ENCODE measurements at places on chromosomes 13 and 19.

DNA sequence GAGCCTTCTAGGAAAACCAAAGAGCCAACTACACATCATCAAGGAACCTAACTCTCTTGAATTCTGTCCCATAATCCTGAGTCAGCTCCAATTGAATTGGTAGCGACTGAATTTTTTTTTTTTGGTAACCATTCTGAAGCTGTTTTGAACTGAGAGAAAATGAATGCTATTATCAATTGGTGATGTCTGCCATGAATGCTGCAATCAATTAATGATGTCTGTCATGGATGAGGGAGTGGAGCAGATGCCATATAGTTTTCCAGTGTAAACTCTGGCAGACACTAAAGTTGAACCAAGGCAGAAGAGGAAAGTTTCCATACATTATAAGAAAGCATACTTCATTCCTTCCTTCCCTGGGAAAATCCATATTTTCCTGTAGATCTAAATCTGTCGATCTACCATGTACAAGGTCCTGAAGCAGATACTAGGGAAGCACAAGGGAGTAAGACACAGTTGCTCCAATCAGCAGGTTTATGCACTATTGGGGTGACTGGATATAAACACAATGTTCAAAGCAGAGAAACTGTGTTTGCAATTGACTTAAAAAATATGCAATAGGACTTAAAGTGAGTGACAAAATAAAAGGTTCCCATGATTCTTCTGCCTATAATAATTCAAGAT is 48.8 kb downstream of the MBD3L1 start:
- no peak for DNase-seq

DNA sequence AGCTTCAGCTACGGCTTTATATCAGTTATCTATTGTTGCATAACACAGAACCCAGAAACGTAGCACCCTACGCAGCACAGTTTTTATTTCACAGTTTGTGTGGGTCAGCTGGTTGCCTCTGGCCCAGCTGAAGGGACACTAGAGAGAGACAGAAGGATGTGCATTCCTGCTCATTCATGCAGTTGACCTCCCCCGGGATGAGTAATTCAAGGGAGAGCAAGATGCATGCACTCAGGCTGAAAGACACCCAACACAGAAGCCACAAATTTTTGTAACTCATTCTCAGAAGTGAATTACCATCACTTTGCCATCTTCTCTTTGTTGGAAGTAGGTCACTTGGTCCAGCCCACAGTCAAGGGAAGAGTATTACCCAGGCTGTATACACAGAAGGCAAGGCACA is 89.5 kb downstream of the EFNB2 start:
- no peak for DNase-seq

DNA sequence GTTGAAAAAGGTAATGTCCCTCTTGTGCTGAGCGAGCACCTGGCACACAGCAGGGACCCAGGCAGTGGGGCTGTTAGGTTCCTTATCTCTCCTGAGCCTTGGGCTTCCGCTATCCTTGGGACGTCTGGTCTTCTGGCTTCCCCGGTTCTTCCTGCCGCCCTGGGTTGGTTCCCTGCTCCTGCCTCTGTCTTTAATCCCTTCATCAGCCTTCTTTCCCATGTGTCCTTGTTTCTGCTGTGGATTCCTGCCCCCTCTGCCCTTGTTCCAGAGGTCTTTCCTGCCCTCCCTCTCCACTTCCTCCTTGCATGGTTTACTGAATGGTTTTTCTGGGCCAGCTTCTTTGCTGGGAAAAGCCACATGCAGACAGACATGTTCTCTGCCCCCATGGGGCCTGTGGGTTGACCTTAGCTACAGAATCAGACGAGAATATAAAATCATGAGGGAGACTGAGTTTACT is 2.6 kb downstream of the EPN1 start:
- no peak for DNase-seq

DNA sequence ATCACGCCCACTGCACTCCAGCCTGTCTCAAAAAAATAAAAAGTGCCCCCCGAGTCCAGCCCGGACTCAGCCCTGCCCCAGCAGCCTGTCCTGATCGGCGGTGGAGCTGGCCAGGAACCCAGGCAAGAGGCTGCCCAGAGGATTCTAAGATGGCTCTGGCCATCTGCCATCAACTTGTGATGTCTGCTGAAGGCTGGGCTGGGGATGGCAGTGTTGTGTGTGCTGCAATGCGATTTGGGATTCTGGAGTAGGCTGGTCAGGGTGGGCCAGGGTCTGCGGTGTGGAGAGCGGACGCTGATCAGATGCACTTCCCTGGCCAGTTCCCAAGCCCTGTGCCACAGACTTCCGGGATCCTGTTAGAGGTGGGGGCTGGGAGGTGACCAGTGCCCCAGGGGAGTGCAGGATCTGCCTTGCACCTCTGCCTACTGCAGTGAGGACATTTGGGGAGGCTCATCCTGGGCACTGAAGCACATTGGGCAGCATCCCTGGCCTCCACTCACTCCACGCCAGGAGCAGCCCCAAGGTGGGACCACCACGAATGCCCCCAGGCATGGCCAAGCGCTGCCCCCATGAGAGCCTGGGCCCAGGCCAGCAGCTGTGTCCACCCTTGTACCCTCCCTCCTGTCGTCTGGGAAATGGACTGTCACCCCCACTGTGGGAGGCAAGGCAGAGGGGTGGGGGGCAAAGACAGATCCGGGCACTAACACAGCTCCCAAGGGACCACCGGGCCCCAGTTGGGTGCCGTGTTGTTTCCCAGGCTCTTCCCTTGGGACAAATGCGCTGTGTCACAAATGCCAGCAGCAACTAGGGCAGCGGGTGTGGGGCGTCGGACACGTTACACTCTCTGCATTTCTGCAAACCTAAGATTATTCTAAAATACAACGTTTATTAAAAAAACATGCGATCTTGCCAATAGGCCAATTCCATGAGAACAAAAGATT is 3.4 kb upstream of the TBXA2R start:
- no peak for DNase-seq

GRCh38 chr19:6979399-6979798 is 41.8 kb downstream of the MBD3L2B start:
- DNase-seq: no peak

- no peak for DNase-seq
Measured at GRCh38 chr19:19568802-19569756, 31.0 kb downstream of the CILP2 start.

- no peak for DNase-seq
Measured at GRCh38 chr13:86825410-86825809, 845.8 kb upstream of the SLITRK5 start.

DNA sequence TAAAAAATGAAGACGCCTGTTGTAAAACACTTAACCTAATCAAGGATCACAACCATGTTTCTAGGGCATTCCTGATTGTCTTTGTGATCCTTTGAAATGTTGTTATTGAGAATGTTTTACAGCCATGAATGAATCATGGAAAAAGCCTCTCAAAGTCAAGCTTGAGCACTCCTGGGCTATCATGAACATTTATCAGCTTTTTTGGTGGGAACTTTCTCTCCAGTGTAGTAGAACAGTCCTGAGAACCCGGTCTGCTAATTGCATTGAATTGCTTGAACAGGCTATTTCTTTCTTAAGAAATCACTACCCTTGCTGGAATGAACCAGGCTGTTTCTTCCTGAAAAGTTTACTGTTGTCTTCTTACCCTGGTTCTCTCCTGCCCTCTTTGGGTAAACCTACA is 516.5 kb downstream of the FGF9 start:
- DNase-seq: no peak

DNA sequence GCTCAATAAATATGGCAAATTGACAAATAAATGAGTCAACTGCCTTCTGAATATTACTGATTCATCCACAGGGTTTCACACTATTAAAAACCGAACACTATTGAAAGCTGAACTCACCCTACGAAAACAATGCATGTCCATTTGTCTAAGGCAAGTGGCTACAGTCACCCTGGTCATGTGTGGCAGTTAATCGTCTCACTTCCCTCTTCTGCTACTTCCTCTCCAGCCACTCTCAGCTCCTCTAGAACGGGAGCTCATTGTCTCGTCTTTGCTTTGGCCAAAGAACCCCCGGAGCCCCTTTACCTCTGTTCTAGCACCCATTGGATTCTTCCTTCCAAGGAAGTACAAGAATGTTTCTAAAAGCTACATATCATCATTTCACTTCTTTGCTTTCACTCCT is 74.4 kb upstream of the ZNF599 start:
- DNase-seq: no peak

DNA sequence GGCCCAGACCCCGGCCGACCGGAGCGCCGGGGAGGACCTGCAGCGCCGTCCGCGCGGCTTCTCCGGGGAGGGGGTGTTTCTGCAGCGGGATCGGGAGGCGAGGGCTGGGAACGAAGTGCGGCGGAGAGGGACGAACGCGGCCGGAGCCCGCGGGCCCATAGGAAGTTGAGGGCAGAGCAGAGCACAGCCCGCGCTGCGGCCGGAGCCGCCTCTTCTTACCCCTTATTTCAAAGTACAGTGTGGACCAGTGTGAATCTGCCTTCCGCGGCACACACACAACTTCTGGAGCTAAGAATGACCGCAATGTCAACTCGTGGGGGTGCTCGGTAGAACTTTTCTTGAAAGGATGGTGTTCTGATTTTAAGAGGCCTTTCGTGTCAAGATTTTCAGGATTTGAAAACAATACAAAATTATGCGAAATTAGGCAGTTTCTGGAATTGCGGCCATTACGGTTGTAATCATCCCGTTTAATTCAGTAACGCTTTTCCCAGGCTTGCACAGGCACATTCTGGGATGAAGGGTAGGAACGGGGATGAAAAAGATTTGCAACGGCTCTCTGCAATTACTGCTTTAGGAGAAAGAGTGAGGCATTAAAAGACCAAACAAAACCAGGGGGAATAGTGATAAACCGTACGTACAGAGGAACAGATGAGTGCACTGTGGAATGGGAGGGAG is 821 bp downstream of the TDRD3 start:
- DNase-seq: no peak

- no peak for DNase-seq
Measured at GRCh38 chr13:24664726-24665409, 15.3 kb upstream of the ATP12A start.

DNA sequence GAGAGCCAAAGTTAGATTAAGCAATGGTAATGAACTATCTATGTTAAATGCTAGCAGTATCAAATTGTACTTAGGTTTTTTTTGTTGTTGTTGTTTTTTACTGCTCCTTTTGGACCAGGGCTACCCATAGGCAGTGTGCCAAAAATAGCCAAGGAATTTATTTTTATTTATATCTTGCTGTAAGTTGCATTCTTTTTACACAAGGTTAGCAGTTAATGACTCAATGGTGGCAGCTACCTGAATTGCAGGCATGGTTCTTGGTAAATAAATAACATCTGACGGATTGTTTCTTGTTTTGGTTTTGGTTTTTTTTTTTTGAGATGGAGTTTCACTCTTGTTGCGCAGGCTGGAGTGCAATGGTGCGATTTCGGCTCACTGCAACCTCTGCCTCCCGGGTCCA is 194.8 kb upstream of the TSC22D1 start:
- DNase-seq: no peak

DNA sequence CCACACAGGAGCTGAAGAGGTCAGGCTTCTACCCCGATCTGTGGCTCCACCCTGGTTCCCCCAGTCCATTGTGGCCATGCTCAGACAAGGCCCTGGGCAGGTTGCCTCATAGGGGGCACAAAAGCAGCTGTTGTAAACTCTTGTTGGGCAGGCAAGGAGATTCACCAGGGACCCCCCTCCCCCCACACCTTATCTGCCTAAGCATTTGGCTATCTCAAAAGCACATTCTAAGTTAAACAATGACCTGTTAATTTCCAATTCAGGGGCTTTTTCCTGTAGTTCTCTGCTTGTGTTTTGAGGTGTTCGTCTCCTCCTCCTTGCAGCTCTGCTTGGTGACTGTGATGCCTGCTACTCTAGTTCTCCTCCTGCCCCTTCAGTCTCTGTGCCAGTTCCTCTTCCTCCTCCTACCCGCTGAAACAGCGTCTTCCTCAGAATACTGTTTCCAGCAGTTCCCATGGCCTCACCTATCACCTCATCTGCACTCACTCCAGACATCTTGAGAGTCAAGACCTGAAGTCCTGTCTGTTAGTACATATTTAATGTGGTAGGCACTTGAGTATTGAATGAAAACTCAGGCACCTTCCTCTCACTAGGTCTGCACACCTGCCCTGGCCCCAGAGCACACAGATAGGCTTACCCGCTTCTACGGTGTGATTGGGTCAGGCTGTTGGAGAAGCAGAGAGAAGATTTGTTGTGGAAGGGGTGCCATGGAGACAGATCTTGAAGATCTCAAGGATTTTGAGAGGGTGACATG is 31.7 kb downstream of the SPATA13 start:
- no peak for DNase-seq

GRCh38 chr19:47891923-47892666 is 6.0 kb upstream of the SULT2A1 start:
- no peak for DNase-seq

- DNase-seq: no peak
Measured at GRCh38 chr13:88526853-88527215, 855.7 kb downstream of the SLITRK5 start.

DNA sequence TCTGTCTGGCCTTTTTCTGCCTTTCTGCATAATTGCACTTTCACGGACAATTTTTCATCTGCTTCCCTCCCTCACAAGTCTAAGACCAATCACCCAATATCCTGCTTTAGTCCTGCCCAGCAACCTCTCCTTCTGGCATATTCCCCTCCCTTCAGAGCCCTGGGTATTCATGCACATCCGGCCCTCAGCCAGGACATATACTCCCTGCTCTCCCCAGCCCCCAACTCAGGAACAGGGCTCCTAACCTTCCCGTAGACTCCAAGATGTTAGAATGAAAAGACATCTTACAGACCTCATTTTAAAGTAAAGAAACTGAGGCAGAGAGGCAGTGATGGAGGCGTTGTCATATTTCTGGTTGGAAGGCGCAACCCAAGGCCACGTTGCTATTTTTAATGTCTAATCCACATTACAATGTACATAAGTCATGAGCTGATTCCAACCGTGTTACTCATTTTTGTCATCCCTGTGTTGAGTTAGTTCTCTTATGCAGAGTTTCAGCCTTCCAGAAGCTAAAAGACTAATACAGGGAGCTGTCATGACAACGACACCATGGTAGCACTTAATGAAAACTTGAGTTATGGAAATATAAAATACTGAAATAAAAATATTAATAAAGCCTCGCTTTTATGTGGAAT is 209.2 kb downstream of the TSHZ3 start:
- DNase-seq: no peak

GRCh38 chr19:35228177-35228930 is at the start of gene FAM187B:
Gene FAM187B (minus strand): TSS chr19:35228739. CDS start chr19:35228680, 59 bp downstream.
- DNase-seq: no peak

DNA sequence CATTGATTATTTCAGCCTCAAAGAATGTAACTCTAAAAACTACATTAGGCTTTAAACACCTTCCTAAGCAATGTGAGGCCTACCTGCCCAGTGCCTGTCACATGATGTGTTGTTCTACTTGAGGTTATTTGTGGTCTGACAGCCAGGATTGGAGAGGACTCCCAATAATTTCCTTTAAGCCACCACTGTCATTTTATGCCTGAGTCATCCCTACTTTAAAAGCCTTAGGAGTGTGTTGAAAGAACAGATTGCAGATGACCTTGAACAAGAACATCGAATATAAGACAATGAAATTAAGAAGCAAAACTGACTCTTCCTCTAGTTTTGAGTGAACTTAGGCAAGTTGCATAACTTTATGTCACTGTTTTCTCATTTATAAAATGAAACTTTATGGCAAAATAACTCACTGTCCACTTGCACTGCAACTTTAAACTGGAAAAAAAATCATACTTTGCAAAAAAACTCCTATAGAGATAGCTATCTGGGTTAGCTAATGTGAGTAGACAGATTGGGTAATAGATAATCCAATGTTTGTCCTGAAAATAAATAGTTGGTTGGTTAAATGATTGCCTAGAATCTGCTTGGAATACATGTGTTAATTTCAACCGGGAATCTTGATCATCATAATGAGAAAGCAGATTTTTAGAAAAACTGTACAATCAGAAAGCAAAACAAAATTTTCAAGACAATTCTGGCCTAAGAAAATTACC is 361.2 kb downstream of the SUCLA2 start:
- no peak for DNase-seq

GRCh38 chr13:113005076-113005865 is 36.3 kb downstream of the MCF2L start:
- DNase-seq: no peak
